Tibial nerve (tissue), 4 donors: ENCODE measurements at places on chromosomes 3 and 15. TPM values are rescaled to one million over a fixed set of nuclear protein-coding genes. Genes with fewer than 3 reads are reported as not detected.

GRCh38 chr3:87710511-87710910 lies 348.3 kb downstream of the CGGBP1 start:
- no peaks in the 10 kb centered on the region for H3K27me3 ChIP-seq
- DNase-seq, result no peak
- no peak overlapping the region for H3K27ac ChIP-seq
- H3K4me1 ChIP-seq, result no peaks in the 10 kb centered on the region

GOLGA8G gene
- total RNA-seq, result not detected

DNA sequence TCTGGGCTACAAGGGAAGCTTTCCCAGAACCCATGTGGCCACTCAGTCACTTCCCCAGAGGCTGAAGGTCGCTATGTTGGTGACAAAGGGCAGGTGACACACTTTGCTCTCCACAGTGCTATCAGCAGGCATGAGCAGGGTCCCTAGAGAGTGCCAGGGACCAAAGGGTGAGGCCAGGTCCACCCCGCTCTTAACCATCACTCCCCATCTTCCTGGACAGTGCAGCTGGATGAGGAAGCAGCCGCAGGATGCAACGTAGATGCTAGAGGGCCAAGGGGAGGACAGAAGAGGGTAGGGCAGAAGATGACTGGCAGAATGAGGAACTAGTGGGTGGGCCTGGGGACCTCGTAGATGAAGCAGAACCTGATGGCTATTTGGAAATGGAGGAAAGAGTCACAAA lies 13.6 kb upstream of the LTF start:
- no peaks in the 10 kb centered on the region for H3K36me3 ChIP-seq
- no peak overlapping the region for H3K4me3 ChIP-seq
- DNase-seq, result no peak
- H3K4me1 ChIP-seq, result no peaks in the 10 kb centered on the region

STRC gene
- 0.30 TPM for total RNA-seq

FGF7 gene
- total RNA-seq, result 216 TPM
